ENCODE measurements at places on chromosomes 2 and 18.

GRCh38 chr2:36489281-36489680, 108.7 kb downstream of the FEZ2 start:
- no peak for DNase-seq

GRCh38 chr2:25481381-25482300, 139.9 kb upstream of the DNMT3A start:
- DNase-seq = no peak

DNA sequence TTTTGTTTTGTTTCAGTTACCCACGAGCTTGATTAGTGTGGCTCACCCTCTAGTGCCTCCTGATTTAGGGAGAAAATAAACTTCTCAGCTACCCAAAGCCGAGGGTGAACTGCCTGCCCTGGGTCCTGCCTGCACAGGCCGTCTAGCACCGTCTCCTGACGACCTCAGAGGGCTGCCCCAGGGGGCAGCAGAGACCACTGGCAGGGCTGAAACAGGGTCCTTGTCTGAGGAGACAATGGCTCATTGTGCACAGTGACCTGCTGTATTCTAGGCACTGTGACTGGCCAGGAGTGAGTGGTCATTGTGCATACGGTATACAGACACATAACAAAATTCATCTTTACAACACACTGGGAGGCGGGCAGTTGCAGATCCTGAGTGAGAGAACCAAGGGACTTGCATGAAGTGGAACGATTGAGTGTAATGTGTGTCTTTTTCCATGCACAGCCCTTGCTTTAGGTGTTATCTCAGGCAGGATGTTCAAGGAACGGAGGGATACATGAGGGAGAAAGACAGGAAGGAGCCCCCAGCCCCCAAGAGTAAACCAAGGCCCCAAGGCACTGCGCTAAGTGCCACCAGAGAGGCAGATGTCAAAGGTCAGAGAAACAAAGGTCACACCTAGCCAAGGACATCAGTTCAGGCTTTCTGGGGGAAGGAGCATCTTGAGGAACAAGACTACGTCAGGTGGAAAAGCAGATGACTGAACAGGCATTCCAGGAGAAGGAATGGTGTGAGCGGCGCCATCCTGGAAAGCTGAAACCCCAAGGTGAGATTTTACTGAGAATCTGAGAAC, 421.3 kb downstream of the LPIN1 start:
- no peak for DNase-seq

GRCh38 chr2:133204421-133204820, 363.8 kb downstream of the NCKAP5 start:
- no peak for DNase-seq

GRCh38 chr2:119544075-119544938, at the start of gene CFAP221:
Gene CFAP221, plus strand, starts transcription at chr2:119544449. Its CDS starts 1,683 bp downstream, at chr2:119546132.
- DNase-seq = peak; percentile 85

DNA sequence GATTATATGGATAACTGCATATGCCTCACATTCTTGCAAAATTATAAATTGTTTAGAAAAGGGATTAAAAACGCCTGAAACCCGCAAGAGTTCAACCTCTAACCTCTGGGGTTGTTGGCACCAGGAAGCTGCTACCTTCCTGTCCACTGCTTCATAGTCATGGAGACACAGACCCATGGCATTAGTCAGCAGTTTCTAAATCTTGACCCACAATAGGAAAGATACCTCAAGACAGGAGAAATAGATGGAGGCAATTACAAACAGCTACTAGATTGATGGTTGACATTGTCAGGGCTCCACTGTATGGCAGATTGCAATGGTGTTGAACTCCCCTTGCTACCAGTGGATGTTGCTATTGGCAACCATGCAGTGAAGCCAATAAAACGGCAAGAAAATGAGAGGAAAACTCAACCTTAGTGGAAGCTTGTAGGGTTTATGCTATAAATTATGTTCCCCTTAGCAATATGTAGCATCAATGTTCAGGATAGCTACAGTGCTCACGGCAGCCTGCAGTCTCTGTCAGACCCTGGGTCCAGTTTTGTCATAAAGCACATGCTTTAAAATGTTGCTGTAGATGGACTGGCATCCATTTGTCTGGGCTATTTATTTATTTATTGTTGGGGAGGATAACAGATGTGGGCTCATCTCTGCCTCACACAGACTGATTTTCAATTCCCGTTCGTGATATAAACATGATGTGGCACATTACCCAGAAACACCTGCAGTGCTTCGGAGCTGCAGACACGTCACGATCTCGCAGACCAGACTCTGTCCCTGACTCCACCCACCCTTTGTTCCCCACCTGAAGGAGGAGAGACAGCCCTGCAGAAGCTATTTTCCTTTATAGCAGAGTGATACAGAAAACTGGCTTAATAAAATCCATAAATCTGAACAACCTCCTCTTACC, 233.4 kb downstream of the AGPS start:
- no peak for DNase-seq

GRCh38 chr2:194723446-194723845, 933.6 kb upstream of the SLC39A10 start:
- DNase-seq = no peak

- DNase-seq = peak; percentile 19
These were observed 26.8 kb upstream of the SP3 start for GRCh38 chr2:173991856-173992588.

DNA sequence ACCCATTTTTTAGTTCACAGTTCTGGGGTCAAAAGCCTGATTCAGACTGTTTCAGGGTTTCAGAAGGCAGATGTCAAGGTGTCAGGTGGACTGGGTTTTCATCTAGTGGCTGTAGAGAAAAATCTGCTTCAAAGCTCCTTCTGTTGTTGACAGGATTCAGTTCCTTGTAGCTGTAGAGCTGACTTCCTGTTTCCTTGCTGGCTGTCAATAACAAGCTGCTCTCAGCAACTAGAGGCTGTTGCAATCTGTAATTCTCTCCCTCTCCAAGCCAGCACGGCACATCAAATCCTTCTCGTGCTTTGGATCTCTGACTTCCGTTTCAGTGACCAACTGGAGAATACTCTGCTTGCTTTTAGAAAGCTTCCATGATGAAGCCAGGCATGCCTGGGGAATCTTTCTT, 179.4 kb downstream of the DOK6 start:
- peak; percentile 37 for DNase-seq

DNA sequence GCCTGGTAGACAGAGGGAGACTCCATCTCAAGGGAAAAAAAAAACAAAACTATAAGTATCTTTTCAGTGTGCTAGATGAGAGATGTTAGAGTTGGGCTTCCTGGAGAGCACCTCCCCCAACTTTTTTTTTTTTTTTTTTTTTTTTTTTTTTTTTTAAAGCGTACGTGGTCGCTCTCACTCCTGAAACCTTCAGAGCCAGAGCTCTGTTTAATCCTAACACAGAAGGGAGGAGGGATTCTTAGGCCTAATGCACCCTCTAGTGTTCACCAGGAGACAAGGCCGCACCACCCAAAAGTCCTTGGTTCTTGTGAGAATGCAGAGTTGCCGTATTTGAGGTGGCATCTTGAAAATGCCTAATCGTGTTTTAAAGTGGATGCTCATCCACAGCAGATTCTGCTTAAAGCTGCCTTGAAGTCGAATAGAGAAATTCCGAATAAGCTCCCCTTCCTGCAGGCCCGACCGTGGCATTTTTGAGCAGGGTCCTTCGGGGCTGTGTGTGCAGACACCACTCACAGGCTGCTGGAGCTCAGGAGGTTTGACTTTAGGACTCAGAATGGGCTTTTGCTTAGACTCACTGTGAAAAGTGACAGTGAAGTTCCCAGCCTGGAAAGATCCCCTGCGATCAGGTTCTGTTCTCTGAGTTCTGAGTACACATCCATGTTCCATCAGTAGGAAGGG, 252.6 kb downstream of the AGAP1 start:
- peak; percentile 83 for DNase-seq

- no peak for DNase-seq
These were observed 17.0 kb upstream of the DNER start for GRCh38 chr2:229731363-229731762.

DNA sequence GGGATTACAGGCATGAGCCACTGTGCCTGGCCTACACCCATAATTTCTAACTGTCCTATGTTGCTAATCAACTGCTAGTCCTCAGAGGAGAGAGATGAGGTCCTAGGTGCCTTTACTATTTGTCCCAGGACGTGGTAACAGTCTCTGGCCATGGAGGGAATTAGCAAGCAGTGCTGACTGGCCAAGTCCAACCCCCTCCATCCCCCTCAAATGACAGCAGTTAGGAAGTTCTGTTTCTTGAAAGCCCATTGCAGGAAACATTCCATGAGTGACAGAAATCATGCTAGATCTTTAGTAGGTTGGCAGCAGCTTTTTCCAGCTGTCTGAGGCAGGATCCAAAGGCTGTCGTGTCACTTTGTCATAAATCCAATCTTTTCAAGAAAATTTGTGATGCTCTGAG, 55.7 kb upstream of the REL start:
- DNase-seq = no peak
